Lung microvascular endothelial cell (primary cell): ENCODE measurements at places on chromosomes 12 and 14. TPM values are rescaled to one million over a fixed set of nuclear protein-coding genes. Genes with fewer than 3 reads are reported as not detected.

Gene SOX5
- total RNA-seq, result under 0.01 TPM in 1 of 2 replicates, not detected in the other

Gene PTHLH
- total RNA-seq, result under 0.01 and 0.22 TPM in 2 replicates

Gene DBX2
- total RNA-seq, result not detected in 2 replicates

Gene POTEM
- total RNA-seq, result not detected in 2 replicates

Gene NFATC4
- 0.60 and 0.87 TPM in 2 replicates for total RNA-seq

Gene SERPINA9
- total RNA-seq, result not detected in 2 replicates

Gene TMEM119
- total RNA-seq, result not detected in 2 replicates

Gene KRT3
- total RNA-seq, result not detected in 2 replicates
